Smooth muscle cell of trachea (primary cell): ENCODE measurements at places on chromosomes 3 and 15. TPM values are rescaled to one million over a fixed set of nuclear protein-coding genes. Genes with fewer than 3 reads are reported as not detected.

P3H2 gene
- total RNA-seq: 13.9 and 14.1 TPM in 2 replicates

GP5 gene
- total RNA-seq: 0.17 TPM in 1 of 2 replicates, not detected in the other

LYZL4 gene
- not detected in 2 replicates for total RNA-seq

TTLL13 gene
- total RNA-seq: not detected in 2 replicates

DAZL gene
- not detected in 2 replicates for total RNA-seq

P2RY14 gene
- total RNA-seq: not detected in 2 replicates

TIMP4 gene
- total RNA-seq: 15.6 and 23.3 TPM in 2 replicates

FBXO40 gene
- total RNA-seq: under 0.01 TPM in 1 of 2 replicates, not detected in the other

CNTN4 gene
- under 0.01 TPM in 1 of 2 replicates, not detected in the other for total RNA-seq

GOLGA8G gene
- total RNA-seq: not detected in 2 replicates

CPNE4 gene
- total RNA-seq: not detected in 2 replicates

MKRN3 gene
- 1.3 and 3.0 TPM in 2 replicates for total RNA-seq

TBC1D2B gene
- 50.8 and 98.1 TPM in 2 replicates for total RNA-seq

TRPM1 gene
- total RNA-seq: not detected in 2 replicates
